CD4-positive, alpha-beta T cell treated with Interleukin-12 subunit alpha and Interleukin-12 subunit beta, for 1 hour (primary cell): ENCODE measurements at places on chromosomes 4 and X.

GRCh38 chr4:95159384-95159783, 389.4 kb downstream of the UNC5C start:
- DNase-seq = no peak

GRCh38 chrX:33188286-33188685, 23.1 kb downstream of the DMD start:
- no peak for DNase-seq

GRCh38 chrX:37975421-37975820, 30.9 kb upstream of the SYTL5 start:
- DNase-seq = no peak

GRCh38 chrX:133399411-133399810, 15.9 kb downstream of the GPC4 start:
- no peak for DNase-seq

GRCh38 chr4:177562163-177562562, 119.9 kb upstream of the AGA start:
- DNase-seq = no peak

DNA sequence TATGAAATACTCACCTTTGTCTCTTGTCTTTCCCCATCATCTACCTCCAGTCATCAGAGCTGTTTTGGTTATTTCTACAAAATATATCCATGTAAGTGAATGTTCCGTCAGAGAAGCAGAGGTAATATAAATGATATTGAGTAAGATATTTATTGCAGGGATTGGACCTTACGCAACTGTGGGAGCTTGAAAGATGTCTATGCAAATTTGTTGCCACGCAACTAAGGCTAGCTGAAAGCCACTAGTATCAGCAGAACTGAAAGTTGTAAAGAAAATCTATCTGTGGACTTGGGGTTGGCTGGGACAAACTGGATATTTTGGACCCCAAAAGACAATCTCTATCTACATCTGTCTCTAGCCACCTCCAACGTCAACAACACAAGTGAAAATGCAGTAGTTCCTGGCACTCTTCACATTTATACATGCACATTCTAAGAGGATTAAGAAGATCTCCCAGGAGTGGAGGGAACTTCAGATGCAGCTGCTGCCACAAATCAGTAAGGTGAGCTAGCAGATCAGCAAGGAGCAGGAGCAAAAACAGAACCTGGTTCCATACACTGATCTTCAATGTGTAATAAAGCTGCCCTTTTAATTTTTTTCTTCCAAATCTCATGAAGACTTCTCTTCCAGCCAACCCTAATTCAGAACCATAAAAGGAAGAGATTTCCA, 8.5 kb upstream of the CCSER1 start:
- DNase-seq = no peak

- DNase-seq = peak; percentile 62
Measured at GRCh38 chrX:13647709-13648212, 5.2 kb upstream of the TCEANC start.

- no peak for DNase-seq
Measured at GRCh38 chr4:47561331-47561730, 76.3 kb downstream of the ATP10D start.

GRCh38 chrX:16772460-16772859, 13.8 kb upstream of the TXLNG start:
- no peak for DNase-seq

GRCh38 chr4:5416637-5417036, 291.7 kb downstream of the EVC2 start:
- no peak for DNase-seq

- DNase-seq = no peak
Measured at GRCh38 chr4:185457136-185457535, 14.4 kb downstream of the CCDC110 start.

DNA sequence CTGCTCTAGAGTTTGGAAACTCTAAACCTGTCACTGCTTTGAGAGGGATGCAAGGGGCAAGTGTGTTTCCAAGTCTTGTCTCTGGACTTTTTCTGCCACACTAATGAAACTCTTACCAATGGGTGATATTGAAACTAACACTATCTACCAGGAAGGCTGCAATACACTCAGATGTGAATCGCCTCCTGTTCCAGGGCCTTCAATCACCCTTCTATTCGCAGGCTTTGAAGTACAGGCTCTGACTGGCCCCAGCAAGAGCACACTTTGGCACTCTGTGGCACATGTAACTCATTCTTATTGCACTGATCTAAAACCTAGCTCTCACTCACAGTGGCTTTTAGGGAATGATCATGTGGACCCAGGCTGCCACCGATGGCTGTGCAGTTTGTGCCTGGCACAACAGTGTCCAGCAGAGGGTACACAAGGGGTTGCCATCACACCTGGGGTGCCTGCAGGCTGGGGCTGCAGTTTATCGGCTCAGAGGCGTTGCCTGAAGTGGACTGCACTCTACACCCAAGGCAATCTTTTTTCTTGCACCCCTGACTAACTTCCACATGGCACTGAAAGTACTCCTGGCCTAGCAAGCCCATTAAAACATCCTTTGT, 210.8 kb downstream of the MGST2 start:
- no peak for DNase-seq

- DNase-seq = no peak
Measured at GRCh38 chr4:48299560-48299959, 29.9 kb upstream of the TEC start.

DNA sequence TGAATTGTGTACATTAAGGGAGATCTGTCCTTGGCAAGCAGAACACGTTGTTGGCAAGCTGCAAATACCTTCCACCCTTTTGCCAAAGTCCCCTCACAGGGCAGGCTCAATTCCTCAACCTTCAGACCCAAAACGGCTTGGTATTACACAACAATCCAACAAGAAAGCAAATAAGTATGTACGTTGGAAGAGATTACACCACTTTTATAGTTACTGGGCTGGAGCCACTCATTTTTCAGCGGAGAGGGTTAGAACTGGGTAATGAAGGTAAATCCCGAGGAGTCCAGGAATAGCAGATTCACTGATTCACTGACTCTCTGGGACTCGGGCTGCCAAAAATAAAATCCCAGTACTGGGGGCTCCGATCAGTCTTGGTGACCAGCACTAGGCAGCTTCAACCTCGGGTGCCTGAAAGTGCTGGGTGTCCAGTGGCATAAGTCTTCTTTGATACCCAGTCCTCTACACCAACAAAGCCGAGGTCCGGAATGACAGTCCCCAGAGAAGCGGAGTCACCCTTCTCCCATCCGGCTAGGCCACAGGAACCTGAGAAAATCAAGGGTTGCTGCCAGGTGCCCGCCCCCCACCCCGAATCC, 587 bp downstream of the TIMM8A start:
- no peak for DNase-seq

- no peak for DNase-seq
Measured at GRCh38 chr4:160009656-160010493, 907.0 kb downstream of the RAPGEF2 start.

- DNase-seq = no peak
Measured at GRCh38 chrX:121987163-121987562, 939.8 kb downstream of the GLUD2 start.

DNA sequence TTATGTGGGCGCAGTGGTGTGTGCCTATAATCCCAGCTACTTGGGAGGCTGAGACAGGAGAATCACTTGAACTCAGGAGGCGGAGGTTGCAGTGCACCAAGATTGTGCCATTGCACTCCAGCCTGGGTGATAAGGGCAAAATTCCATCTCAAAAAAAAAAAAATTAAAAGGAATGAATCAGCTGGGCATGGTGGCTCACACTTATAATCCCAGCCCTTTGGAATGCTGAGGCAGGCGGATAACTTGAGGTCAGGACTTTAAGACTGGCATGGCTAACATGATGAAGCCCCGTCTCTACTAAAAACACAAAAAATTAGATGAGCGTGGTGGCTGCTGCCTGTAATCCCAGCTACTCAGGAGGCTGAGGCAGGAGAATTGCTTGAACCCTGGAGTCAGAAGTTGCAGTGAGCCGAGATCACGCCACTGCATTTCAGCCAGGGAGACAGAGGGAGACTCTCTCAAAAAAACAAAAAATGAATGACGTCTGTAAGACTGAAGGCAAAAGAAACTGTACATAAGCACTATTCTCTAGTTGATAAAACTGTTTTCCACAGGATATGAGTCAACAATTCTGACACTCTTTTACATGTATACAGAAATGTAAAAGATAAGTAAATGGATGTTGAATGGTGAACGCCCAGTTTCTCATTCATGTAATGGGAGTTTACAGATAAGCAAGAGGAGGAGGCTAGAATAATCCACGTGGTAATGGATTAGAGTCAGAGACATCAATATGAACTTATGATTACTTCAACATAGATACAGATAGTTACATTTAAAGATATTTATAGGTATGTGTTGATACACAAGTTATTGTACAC, 22.2 kb downstream of the CENPC start:
- peak; percentile 30 for DNase-seq
